ENCODE measurements at places on chromosomes 2 and 18. TPM values are rescaled to one million over a fixed set of nuclear protein-coding genes. Genes with fewer than 3 reads are reported as not detected.

DNA sequence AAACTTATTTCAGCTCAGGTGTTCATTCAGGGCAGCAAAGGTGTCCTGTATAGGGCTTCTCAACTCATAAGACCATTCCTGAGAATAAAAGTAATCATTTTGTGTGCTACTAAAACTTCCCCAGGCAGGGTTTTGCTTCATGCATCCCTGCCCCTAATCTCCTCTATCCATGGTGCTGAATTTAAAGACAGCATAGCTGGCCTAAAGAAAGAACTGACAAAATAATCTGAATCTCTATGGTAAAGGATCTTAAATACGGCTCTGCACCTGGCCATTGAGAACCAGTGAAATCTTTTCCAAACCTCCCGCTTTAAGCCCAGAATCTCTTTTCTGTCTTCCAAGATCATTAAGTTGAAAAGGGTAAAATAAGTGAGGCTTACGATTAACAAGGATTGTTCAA, 292.1 kb upstream of the KLHL29 start:
- no peak for DNase-seq

GRCh38 chr2:158762336-158762735, 32.8 kb upstream of the DAPL1 start:
- no peak for DNase-seq

GRCh38 chr2:233263045-233263570, 11.6 kb downstream of the ATG16L1 start:
- DNase-seq, result no peak

DNA sequence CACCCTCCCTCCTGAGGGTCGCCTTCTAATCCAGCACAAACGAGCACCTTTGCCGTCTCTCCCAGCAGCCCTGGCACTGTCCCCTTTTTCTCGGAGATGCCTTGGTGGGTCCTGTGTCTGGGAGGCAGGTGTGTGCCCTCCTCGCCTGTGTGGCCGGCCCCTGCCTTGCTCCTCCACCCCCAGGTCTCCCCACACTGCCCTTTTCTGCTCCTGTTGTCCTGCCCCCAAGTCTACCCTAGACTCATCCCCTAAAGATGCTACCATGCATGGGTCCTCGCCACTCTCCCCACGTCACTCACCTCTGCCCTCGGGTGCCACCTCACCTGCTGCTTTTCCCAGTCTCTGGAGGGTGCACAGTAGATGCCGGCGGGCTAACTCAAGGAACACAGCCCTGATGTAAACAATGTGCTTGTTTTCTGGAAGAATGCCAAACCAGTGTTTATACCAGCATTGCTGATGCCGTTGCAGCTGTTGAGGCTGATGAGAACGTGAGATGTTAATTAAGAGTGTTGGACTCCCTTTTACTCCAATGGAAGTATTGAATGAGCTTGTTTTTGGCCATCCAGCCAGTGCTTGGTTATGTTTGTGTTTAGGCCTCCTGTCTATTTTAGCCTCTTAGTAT, 223.1 kb downstream of the AGAP1 start:
- DNase-seq, result no peak

DNA sequence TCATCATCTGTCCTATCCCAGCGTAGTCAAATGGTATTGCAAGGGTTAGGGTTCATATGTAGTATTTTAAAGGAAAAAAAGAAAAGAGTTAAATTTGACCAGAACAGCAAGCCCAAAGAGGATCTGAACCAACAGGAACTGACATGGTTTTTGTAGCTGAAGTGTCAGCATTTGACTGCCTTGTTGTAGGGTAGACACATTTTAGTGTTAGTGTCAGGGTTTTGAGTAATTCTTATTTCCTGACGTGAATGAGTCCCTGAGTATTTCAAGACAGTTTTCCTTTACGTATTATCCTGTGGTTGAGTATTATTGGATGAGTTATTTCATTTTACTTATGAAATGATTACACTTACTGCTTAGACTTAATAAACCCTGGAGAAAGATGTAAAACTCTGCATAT, 173.3 kb upstream of the ZEB2 start:
- DNase-seq, result no peak

DNA sequence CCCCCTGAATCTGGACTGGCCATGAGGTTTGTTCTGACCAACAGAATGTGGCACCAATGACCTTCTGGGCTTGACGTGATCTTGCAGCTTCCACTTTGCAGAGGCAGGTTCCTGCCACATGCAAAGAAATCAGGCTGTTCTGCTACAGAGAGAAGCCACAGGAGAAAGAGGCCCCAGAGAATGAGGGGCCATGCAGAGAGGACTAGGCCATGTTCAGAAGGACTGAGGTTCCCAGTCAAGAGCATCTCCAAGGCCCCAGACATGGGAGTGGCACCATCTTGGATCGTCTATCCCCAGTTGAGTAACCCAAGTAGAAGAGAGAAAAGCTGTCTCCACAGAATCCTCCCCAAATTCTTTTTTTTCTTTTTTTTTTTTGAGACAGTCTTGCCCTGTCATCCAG, 131.1 kb downstream of the ZBTB7C start:
- DNase-seq, result no peak

DNA sequence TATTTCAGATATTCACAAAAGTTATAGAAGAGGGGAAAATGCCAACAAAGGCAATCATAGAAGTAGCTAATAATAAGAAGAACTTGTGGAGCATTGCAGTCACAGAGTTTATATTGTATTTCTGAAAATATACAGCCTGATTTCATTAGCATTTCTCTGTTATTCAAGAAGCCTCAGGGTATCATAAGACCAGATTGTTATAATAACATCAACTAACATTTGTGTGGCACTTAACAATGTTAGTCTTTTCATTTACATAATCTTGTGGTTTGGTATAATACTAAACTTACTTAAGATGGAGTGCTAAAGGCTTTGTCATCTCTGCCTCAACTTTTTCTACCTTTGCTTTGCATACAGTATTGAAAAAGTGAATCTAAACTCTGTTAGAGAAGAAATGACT, 61.6 kb upstream of the TACR1 start:
- no peak for DNase-seq

DNA sequence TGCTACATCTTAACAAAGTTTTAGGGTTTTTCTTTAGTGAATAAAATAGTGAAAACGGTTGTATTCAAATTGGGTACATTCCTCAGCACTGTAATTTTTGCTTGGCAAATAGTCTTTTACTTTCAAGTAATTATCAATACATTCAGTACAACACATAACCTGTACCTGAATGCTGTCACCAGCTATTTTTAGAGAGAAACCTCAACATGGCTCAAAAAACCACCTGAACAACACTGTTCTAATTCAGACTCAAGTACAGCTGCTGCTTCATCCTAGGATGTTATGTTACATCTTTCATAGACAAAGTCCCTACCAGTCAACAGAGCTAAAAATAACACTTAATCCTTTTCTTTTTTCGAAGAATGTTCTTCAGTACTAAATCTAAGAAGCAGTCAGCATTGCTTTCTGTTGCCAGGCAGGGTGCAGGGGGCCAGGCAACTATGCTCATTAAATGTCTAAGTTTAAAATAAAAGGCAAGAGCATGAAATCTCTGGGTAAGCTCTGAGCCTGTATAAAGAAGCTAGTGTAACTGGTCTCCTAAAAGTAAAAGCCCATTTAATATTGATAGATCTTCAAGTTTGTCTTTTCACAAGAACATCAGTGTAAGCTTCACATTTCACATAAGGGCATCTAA, 20.5 kb downstream of the PDIA6 start:
- DNase-seq, result no peak

DNA sequence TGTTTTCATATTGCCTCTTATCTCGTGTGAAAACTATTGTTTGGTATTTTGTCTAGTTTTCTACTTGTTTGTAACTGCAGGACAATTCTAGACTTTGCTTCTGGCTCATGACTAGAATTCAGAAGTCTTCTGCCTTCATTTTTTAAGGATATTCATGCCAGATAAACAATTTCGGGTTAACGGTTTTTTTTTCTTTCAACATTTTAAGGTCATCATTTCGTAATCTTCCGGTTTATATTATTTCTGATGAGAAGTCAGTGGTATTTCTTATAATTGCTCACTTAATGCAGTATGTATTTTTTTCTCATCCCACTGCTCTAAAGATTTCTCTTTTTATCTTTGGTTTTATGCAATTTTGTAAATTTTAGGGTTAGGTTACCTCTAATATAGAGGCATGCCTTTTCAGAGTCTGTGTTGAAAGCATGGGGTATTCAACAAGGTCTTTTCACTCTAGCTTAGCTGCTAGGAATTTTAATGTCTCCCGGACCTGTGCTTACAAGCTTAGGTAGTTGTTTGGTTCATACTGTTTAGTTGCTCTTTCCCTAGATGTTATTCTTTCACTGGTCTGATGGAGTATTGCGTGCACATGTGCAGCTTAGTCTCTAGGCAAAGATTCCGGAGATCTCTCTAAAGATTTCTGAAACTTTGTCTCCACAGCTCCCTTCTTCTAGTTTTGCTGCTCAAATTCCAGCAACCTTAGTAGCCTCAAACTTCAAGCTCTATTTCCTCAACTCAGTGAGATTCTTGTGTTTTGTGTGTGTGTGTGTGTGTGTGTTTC, 198.1 kb downstream of the MCFD2 start:
- no peak for DNase-seq

GRCh38 chr18:23716966-23717365, 27.7 kb downstream of the LAMA3 start:
- no peak for DNase-seq

DNA sequence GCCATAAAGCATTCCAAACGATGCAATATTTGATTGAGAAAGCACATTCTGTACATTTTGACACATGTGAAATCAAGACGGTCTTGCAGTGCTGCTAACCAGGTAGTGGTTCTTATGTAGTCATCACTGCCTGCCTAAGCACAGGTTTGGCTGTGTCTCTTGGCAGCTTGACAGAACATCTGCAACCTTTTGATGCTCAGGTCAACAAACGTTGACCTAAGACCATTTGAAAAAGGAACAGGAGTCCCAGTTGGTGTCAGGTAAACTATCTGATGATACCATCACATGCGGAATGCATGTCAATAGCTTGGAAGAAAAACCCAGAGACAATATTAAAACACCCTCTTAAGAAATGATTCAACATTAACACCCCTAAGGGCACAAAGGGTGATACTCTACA, 80.7 kb downstream of the L3MBTL4 start:
- DNase-seq, result peak; percentile 18

- no peak for DNase-seq
These were observed 53.6 kb downstream of the MTHFD2 start for GRCh38 chr2:74252036-74252435.

DNA sequence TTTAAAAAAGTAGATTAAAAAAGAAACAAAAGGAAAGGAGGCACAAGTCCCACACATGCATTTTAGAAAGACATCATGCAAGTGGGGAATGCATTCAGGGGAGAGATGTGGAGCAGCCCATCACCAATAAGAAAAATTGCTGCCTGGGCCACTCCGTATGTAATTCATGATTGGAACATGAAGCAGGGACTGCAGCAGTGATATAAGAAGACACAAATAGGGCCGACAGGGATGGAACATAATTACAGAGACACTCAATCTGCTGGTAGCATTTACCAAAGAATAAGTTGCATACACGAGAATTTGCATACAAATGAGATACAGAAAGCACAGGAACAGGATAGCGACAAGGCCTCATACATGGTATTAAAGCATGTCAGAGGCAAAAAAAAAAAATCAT, 6.5 kb upstream of the AFF3 start:
- DNase-seq, result no peak

DNA sequence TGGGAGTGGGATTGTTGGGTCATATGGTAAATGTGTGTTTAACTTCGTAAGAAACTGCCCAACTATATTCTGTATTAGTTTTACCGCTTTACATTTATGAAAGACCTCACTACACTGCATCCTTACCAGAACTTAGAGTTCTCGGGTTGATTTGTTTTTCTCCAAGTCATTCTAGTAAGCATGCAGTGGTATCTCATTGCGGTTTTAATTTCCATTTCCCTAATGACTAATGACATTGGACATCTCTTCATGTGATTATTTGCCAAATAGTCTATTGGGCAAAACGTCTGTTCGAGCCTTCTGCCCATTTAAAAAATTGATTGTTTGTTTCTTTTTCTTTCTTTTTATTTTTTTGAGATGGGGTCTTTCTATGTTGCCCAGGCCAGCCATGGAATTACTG, 6.8 kb downstream of the FBLN7 start:
- DNase-seq, result no peak

GRCh38 chr2:218785103-218785502, 3.2 kb downstream of the CYP27A1 start:
- DNase-seq, result peak; percentile 58

GRCh38 chr18:50722311-50722710, 97.5 kb downstream of the MRO start:
- no peak for DNase-seq

DNA sequence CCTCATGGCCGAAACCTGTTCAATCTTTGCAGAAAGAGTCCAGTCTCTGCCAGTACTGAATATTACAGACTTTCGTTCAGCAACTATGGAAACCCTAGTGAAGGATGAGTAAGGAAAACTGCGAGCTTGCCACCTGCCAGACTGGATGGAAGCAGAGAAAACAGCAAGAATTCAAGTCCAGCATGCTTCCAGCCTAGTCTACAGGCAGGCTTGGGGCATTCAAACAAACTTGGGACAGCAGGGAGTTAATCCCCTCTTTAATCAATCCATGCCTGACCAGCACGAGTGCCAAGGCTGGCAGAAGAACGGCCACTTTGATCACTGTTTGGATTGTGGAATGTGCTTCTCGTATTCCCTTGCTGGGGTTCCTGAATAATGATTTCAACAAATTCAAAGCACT, 145.2 kb downstream of the EPHA4 start:
- no peak for DNase-seq

GRCh38 chr2:8623958-8624591, 57.8 kb upstream of the ID2 start:
- DNase-seq, result no peak

Gene DSG2
- 23.3 TPM for total RNA-seq

Gene SULT1C4
- total RNA-seq, result 1.3 TPM

Gene RPE
- 166 TPM for total RNA-seq

Gene POTEF
- 1.9 TPM for total RNA-seq

Gene NEURL3
- 0.74 TPM for total RNA-seq

Gene RAX
- not detected for total RNA-seq

Gene MFSD6
- total RNA-seq, result 1.4 TPM

Gene SUPT7L
- 28.7 TPM for total RNA-seq

Gene FAM117B
- 11.0 TPM for total RNA-seq

Gene TMEM214
- 28.0 TPM for total RNA-seq

Gene APCDD1
- 2.1 TPM for total RNA-seq

Gene SLC9A2
- 0.02 TPM for total RNA-seq

Gene KCNE4
- total RNA-seq, result not detected
